ENCODE measurements at places on chromosomes 2 and 18. TPM values are rescaled to one million over a fixed set of nuclear protein-coding genes. Genes with fewer than 3 reads are reported as not detected.

The GREB1 gene
- total RNA-seq, result 0.52 TPM

The EDAR gene
- not detected for total RNA-seq

DNA sequence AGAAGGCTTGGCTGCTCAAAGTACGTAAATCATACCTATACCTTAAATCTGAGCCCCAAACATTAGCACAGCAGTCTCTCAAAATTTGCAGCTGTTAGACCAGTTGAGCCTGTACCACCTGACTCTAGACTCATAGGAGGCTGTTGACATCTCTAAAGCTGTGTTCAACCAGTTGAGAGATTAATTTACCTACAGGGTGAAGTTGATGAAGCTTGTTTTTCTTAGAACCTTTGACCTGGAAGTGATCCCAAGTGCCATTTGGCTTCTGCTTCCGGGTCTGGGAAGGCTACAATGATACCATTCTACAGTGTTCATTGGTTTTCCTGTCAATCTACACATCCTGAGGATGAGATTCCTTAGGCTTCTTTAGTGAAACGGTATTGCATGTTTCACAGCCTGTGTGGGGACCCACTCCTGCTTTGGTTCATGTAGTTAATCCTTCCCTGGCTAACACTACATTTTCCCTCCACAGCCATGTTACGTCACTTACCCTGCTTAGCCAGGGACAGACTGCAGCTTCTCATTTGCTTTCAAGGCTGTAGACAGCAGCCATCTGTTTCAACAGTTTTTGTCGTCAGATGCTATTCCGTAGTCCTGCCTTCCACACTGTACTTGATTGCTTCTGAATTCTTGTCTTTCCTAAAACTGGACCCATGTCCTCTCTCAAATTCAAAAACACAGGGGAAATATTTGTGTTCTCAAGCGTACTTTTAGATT, 4.7 kb upstream of the IL1RL2 start:
- no peak for DNase-seq

- DNase-seq, result no peak
Measured at GRCh38 chr2:9594366-9595054, 36.3 kb downstream of the YWHAQ start.

The ZC3H15 gene
- total RNA-seq, result 46.4 TPM

Measured in chondrocyte (in vitro differentiated cells).